ENCODE measurements at places on chromosomes 16 and 17. TPM values are rescaled to one million over a fixed set of nuclear protein-coding genes. Genes with fewer than 3 reads are reported as not detected.
A peak's percentile ranks its signal among the peaks of the same experiment; 100 is the strongest.

GRCh38 chr17:45751466-45751865 lies 32.7 kb upstream of the CRHR1 start:
- H3K4me3 ChIP-seq = no peak overlapping the region
- DNase-seq = no peak
- H3K36me3 ChIP-seq = no peaks in the 10 kb centered on the region
- no peaks in the 10 kb centered on the region for H3K4me1 ChIP-seq
- no peak overlapping the region for H3K27ac ChIP-seq
- peaks cover 12% of the 10 kb centered on the region for H3K27me3 ChIP-seq

- DNase-seq = no peak
- no peak overlapping the region for H3K4me3 ChIP-seq
- H3K27ac ChIP-seq = no peak overlapping the region
- H3K4me1 ChIP-seq = no peaks in the 10 kb centered on the region
These were observed 93.9 kb upstream of the CDH8 start for GRCh38 chr16:62130101-62130500.

DNA sequence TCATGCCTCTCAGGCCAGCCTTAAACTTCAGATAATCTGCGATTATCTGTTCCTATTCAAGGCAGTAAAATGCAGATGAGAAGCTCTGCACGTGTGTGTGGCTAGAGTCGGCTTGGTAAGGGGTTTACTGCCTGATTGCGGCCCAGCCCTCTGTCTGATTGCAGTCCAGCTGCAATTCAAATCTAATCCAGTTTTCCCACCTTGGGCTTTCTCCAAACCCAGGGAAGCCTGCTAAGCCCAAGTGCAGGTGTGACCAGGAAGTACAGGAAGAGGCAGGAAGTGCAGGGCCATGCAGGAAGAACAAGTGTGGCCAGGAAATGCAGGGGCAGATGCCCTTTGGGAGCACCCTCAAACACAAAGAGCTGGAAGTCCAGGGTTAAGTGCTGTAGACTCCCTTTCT lies 314.9 kb downstream of the CEP112 start:
- H3K4me1 ChIP-seq = no peaks in the 10 kb centered on the region
- no peak overlapping the region for H3K27ac ChIP-seq
- DNase-seq = no peak

DNA sequence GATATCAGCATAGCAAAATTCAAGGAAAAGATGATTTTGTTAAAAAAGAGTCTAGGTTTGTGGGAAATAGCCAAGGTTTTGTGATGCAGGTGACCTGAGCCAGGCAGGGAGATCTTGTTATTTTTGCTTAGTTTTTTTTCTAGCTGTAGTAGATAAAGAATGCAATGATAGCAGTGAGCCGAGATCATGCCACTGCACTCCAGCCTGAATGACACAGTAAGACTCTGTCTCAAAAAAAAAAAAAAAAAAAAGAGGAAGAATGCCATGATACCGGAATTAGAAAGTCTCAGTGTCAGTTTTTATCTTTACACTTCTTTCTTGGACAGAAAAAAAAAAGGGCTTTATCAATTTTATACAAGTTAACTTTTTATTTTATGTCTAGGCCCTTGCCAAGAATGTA lies 27.5 kb downstream of the TMEM238L start:
- DNase-seq = no peak
- H3K27ac ChIP-seq = no peak overlapping the region
- H3K4me1 ChIP-seq = no peaks in the 10 kb centered on the region
- no peaks in the 10 kb centered on the region for H3K36me3 ChIP-seq
- H3K4me3 ChIP-seq = no peak overlapping the region
- no peaks in the 10 kb centered on the region for H3K27me3 ChIP-seq

The TRPV3 gene
- total RNA-seq = 0.77 TPM

The TMEM98 gene
- not detected for total RNA-seq

The KRTAP4-12 gene
- not detected for total RNA-seq

DNA sequence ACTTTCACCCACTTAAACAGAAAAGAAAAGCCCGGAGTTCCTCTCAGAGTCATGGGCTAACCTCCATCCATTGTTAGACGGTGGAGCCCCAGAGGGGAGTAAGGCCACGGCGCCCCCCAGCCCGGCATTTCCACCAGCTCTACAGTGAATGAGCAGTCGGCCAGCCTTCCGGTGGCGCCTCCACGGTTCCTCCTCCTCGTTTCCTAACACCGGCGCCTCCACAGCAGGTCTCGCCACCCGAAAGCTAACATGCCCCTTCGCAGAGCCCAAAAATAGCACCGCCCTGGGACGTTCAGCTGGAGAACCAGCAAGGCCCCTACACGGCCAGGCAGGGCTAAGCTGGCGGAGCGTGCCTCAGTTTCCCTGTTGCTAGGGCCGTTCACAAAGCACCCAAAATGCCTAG lies 858 bp downstream of the MMD start:
- peaks cover 40% of the 10 kb centered on the region for H3K4me1 ChIP-seq
- peak; percentile 54 for DNase-seq
- peak overlapping the region; percentile 89 for H3K27ac ChIP-seq
- H3K27me3 ChIP-seq = peaks cover 23% of the 10 kb centered on the region

The DLX4 gene
- total RNA-seq = 0.81 TPM

The CA7 gene
- not detected for total RNA-seq

DNA sequence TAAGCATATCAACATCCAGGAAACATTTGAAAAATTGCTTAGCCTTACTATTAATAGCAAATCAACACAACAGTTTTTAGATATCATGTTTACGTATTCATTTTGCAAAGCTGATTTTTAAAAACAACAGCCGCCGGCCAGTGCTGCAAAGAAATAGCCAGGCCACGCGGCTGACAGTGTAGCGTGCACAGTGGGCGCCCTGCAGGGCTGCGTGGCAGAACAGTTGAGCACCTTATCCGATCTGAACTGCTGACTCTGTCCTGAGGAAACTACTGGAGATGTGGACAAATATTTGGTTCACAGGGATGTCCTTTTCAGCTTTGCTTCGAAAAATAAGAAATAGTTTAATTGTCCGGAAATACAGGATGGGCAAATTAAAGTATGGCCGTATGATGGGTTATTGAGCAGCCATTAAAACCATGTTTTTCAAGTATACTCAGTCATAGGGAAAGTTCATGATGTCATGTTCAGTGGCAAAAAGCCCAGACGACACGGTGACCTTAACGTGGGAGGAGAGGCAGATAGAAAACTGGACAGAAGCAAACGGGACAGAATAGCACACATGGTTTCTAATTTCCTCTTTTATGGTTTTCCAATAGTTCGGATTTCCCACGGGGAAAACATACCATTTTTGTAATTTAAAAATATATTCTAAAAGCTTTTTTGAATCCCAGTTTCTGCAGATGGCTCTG lies 52.4 kb upstream of the ENDOV start:
- no peak overlapping the region for H3K27ac ChIP-seq
- H3K4me3 ChIP-seq = no peak overlapping the region
- H3K27me3 ChIP-seq = no peaks in the 10 kb centered on the region
- DNase-seq = no peak

GRCh38 chr16:1338119-1338730 lies 4.8 kb downstream of the BAIAP3 start:
- no peaks in the 10 kb centered on the region for H3K36me3 ChIP-seq
- H3K27ac ChIP-seq = no peak overlapping the region
- DNase-seq = peak; percentile 50
- peaks cover 14% of the 10 kb centered on the region for H3K4me1 ChIP-seq

DNA sequence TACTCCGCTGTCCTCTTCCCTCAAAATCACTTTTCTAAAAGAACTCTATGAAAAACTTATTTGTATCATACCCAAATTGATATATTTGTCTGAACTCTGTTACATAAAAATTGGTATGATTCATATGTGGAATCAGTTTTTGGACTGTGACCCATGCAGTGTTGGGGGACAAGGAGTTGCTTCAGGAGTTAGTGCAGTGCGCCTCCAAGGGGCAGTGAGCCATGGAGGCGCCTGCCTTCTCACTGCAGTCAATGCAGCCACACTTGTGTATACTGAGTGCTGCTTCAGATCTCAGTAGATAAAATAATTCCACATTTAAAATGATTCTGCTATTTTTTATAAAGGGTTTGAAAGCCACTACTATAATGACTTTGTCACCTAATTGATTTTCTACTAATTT lies 32.5 kb downstream of the DGKE start:
- H3K27ac ChIP-seq = no peak overlapping the region
- peak; percentile 15 for DNase-seq
- H3K4me3 ChIP-seq = no peak overlapping the region
- H3K4me1 ChIP-seq = peaks cover 9% of the 10 kb centered on the region
- H3K36me3 ChIP-seq = peaks cover 3% of the 10 kb centered on the region

DNA sequence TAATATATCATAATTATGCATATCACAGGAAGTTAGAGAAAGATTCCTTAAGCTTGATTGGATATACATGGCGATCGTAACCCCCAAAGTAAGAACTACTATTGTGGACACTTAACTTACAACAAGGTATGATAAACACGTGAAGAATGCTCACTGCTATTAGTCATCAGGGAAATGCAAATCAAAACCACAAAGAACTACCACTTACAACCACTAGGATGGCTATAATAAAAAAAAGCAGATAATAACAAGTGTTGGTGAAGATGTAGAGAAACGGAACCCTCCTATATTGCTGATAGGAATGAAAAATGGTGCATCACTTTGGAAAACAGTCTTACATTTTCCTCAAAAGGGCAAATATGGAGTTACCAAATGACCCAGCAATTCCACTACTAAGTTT lies 265.9 kb downstream of the SLC39A11 start:
- no peak for DNase-seq
- no peaks in the 10 kb centered on the region for H3K4me1 ChIP-seq
- no peak overlapping the region for H3K4me3 ChIP-seq
- H3K27ac ChIP-seq = no peak overlapping the region

- H3K27ac ChIP-seq = peak within 1 kb of the TSS; percentile 91
- peak within 1 kb of the TSS; percentile 88 for H3K4me3 ChIP-seq
- DNase-seq = peak; percentile 61
- H3K27me3 ChIP-seq = no peaks in the 10 kb centered on the region
These were observed at the start of gene TBKBP1 for GRCh38 chr17:47693731-47694580. Gene TBKBP1, plus strand, starts transcription at chr17:47694161. Its CDS starts 1,952 bp downstream, at chr17:47696113.

- H3K27ac ChIP-seq = no peak overlapping the region
- H3K4me3 ChIP-seq = no peak overlapping the region
- no peaks in the 10 kb centered on the region for H3K27me3 ChIP-seq
- H3K4me1 ChIP-seq = no peaks in the 10 kb centered on the region
- no peaks in the 10 kb centered on the region for H3K36me3 ChIP-seq
- no peak for DNase-seq
These were observed 81.2 kb downstream of the TOX3 start for GRCh38 chr16:52465711-52466267.

GRCh38 chr16:24364596-24364995 lies 108.5 kb downstream of the CACNG3 start:
- H3K4me1 ChIP-seq = no peaks in the 10 kb centered on the region
- H3K36me3 ChIP-seq = no peaks in the 10 kb centered on the region
- H3K27ac ChIP-seq = no peak overlapping the region
- no peak overlapping the region for H3K4me3 ChIP-seq
- H3K27me3 ChIP-seq = peaks cover 32% of the 10 kb centered on the region

The EFNB3 gene
- not detected for total RNA-seq

The ELAC2 gene
- 75.9 TPM for total RNA-seq

DNA sequence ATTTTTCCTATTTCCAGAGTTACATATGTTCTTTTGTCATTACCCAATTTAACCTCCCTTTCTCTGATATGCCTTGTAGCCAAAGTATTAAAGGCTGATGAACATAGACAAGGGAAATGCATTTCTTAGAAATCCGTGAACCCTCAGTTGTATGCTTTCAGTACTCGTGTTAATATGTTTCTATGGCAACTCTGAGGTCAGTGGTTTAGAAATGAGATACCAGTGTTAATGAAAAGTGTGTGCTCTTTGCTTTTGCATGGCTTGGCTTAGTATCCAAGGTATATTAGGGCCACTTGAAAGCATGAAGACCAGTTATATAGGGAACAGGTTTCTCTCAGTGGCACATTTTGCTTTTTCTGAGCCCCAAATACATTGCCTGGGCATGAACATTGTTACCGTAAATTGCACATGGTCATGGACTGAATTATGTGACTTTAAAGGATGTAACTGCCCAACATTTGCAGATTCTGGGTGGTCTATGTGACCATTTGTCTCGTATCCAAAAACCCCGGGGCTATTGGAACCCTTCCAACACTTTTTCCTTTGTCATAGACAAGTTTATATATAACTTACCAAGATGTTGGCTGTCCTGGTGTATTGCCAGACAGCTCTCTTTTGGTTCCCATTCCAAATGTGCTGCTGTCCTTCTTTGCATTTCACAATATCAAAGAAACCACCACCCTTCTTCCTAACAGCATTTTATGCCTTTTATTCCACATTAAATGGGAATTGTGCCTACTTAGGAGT lies 17.5 kb downstream of the ABHD15 start:
- no peak for DNase-seq
- H3K4me3 ChIP-seq = no peak overlapping the region
- no peaks in the 10 kb centered on the region for H3K27me3 ChIP-seq
- H3K27ac ChIP-seq = no peak overlapping the region
- peaks cover 5% of the 10 kb centered on the region for H3K36me3 ChIP-seq

The KCNAB3 gene
- 2.2 TPM for total RNA-seq

The TBC1D3K gene
- total RNA-seq = not detected

DNA sequence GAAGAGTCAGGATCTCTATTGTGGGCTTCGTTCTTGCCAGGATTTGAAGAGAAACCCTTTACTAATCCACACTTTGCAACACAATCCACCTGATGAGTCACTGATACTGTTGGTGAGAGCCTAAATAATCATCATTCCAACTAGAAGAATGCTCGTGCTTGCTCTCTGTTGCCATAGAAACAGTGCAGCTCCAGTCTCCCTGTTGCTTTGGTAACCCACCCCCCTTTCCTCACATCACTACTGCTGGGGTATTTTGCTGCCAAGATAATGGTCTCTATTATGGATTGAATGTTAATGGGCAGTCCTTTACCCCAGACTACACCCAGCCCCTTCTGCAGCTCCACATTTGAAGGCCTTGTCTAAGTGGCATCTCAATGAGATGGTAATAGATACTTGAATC lies 190.4 kb downstream of the ABCC12 start:
- peaks cover 2% of the 10 kb centered on the region for H3K27me3 ChIP-seq
- no peak for DNase-seq
- H3K27ac ChIP-seq = no peak overlapping the region
- no peak overlapping the region for H3K4me3 ChIP-seq
- H3K36me3 ChIP-seq = no peaks in the 10 kb centered on the region

The RAD51D gene
- total RNA-seq = 31.5 TPM

The MRPS23 gene
- 59.1 TPM for total RNA-seq

The NT5C3B gene
- 25.9 TPM for total RNA-seq

GRCh38 chr16:2468233-2468724 lies 2.8 kb upstream of the NTN3 start:
- peaks cover 15% of the 10 kb centered on the region for H3K4me1 ChIP-seq
- DNase-seq = peak; percentile 34
- H3K4me3 ChIP-seq = peak overlapping the region; percentile 53
- no peaks in the 10 kb centered on the region for H3K36me3 ChIP-seq
- no peak overlapping the region for H3K27ac ChIP-seq
- peaks cover 39% of the 10 kb centered on the region for H3K27me3 ChIP-seq

DNA sequence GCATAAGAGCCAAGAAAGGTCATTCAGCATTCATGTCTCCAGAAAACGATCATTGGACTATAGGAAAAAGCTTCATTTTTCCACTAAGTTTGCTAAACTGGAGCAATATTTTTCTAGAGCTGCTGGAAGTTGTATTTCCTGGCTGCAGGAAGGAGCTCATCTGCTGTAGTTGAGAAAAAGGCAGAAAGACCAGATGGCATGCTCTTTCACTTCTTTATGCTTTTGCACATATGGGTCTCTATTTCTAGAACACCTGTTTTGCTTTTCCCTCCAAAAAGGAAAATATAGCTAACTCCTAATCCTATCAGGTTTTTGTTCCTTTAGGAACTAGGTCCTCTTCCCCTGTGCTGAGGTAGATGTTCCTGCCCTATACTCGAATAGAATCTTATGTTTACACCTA lies 61.9 kb upstream of the HLF start:
- DNase-seq = no peak
- no peak overlapping the region for H3K4me3 ChIP-seq
- H3K4me1 ChIP-seq = no peaks in the 10 kb centered on the region
- H3K27me3 ChIP-seq = peaks cover 10% of the 10 kb centered on the region
- no peak overlapping the region for H3K27ac ChIP-seq

The SLC5A11 gene
- not detected for total RNA-seq

All from activated naive CD4-positive, alpha-beta T cell treated with anti-CD3 and anti-CD28 coated beads for 36 hours (primary cell).